DMS53 (cell line): ENCODE measurements at places on chromosomes 5 and 9.

DNA sequence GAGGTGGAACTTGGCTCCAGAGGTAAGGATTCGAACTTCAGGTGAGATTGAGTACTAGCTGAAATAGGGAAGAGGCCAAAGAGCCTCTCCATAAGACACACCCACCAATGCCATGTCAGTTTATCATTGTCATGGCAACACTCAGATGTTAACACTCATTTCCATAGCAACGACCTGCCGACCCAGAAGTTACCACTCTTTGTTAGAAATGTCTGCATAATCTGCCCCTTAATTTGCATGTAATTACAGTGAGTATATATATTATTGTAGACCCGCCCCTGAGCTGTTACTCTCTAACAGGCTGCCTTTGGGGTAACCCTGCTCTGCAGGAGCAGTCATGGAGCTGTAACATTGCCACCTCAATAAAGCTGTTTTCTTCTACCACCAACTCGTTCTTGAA lies 10.2 kb upstream of the NTRK2 start:
- DNase-seq = no peak

- no peak for DNase-seq
These were observed 59.7 kb downstream of the PRELID2 start for GRCh38 chr5:145775411-145775810.

DNA sequence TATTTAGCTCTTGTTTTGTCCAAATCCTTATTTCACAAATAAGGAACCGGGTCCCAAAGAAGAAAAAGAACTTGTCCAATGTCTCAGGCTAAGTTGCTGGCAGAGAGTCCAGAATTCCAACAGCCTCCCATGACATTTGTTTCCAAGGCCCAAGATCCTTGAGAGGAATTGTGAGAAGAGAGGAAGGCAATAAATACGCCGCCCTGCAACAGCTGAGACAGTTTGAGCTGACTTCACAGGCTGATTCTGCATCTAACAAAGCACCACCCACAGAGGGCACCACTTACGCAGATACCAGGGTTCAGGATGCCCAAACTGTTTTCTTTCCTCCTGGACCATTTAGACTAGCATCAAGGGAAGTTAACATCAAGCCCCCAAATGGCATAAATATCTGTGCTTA lies 211.3 kb downstream of the FAM114A2 start:
- peak; percentile 29 for DNase-seq

- no peak for DNase-seq
These were observed 106.7 kb upstream of the CPEB4 start for GRCh38 chr5:173781432-173781815.

DNA sequence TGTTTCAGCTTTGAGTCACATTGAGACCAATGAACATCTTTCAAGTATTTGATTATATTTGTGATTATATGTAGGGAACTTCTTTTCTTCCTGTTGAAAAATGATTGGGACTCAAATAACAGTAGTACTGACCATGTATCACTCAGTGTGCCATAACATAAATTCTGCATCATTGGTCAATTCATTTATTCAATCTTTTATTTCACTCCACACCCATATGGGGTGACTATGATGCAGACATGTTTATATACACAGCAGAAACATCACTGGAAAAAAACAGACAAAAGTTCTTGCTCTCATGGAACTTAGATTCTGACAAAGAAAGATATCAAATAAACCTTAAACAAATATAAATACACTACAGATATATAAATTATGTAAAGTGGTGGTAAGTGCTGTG lies 74.7 kb upstream of the ANXA1 start:
- DNase-seq = no peak

DNA sequence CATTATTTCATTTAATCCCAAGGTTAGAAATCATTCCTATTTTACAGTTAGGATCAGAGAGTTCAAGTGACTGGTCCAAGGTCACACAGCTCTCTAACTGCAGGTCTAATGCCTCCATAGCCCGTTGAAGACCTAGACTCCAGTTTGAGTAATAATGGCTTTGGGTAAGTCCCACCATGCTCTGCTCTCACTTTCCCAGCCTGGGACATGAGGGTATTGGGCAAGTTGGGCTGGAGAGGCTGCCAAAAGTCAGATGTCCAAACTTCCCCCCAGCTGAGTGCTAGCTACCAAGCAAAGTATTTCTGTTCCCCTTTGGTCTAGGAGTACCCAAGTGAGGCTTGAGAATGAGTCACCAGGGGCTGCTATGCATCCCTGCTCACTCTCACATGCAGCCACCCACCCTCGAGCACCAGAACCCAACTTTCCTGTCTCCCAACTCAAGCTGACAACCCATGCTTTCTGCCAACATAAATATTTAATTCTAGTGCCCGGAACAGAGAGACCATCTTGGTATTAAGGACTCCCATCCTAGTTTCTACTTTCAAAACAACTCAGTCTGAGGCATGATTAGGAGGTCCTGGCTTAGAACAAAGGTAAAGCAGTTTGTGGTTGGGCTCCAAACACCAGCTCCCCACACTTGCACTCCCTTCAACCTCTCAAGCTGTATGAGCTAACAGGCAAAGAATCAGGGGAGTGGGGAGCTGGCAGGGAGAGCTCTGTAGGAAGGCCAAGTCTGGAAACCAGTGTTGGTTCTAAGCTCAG lies 236.5 kb upstream of the TRIM32 start:
- no peak for DNase-seq

- no peak for DNase-seq
These were observed 349.5 kb downstream of the AGTPBP1 start for GRCh38 chr9:85392260-85392659.

DNA sequence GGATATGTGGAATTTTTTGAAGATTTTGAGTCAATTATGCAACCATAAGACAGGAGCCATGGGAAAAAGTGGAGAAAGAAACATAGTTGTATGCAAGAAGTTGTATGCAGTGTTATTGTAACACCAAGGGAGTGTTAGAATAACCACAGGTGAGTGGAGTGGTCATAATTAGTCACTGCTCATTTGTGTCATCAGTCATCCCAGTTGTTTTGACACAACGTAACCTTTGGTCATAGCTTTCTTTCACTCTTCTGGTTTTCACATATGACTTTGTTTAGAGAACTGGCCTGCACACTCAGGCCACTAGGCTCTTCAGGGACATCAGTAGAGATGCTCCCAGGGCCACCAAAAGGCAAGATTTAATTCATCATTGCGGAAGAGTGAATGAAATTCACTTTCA lies 158.7 kb upstream of the HMHB1 start:
- DNase-seq = peak; percentile 42
